ENCODE measurements at places on chromosomes 11 and 22.

GRCh38 chr22:37575490-37576003 is 4.3 kb downstream of the LGALS2 start:
- no peak overlapping the region for H3K27ac ChIP-seq
- H3K27me3 ChIP-seq = no peaks in the 10 kb centered on the region
- H3K36me3 ChIP-seq = no peaks in the 10 kb centered on the region
- no peak overlapping the region for H3K4me3 ChIP-seq
- no peaks in the 10 kb centered on the region for H3K4me1 ChIP-seq

DNA sequence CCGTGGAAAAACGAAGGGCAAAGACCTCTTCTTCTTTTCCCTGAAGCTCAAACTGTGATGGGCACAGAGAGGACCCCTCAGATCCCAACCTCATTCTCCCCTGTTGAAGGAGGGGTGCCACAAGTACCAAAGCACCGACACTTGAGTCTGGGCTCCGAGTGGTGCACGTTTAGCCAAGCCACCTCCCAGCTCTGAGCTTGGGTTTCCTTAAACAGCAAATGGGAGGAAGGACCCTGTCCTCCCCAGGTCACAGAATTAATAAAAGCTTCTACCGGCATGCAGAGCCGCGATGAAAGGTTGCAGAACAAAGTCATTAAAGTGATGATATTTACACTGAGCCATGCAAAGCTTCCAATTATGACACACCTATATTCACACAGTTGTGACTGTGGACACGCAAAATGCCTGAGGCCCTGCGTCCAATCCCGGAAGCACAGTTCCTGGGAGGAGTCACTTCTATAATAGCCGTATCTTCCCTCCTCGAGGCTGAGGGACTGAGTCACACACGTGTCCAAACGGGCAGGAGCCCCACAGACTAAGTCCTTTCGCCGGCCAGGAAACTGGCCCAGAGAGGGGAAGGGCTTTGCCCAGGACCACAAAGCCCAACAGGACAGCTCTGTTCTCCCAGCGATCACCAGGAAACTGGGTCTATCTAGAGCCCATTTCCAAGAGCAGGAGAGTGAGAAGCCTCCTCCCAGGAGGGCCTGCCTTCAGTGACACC is 922 bp upstream of the CSNK1E start:
- peak overlapping the region; percentile 36 for H3K4me3 ChIP-seq
- no peaks in the 10 kb centered on the region for H3K27me3 ChIP-seq
- H3K4me1 ChIP-seq = peaks cover 21% of the 10 kb centered on the region
- no peaks in the 10 kb centered on the region for H3K36me3 ChIP-seq

DNA sequence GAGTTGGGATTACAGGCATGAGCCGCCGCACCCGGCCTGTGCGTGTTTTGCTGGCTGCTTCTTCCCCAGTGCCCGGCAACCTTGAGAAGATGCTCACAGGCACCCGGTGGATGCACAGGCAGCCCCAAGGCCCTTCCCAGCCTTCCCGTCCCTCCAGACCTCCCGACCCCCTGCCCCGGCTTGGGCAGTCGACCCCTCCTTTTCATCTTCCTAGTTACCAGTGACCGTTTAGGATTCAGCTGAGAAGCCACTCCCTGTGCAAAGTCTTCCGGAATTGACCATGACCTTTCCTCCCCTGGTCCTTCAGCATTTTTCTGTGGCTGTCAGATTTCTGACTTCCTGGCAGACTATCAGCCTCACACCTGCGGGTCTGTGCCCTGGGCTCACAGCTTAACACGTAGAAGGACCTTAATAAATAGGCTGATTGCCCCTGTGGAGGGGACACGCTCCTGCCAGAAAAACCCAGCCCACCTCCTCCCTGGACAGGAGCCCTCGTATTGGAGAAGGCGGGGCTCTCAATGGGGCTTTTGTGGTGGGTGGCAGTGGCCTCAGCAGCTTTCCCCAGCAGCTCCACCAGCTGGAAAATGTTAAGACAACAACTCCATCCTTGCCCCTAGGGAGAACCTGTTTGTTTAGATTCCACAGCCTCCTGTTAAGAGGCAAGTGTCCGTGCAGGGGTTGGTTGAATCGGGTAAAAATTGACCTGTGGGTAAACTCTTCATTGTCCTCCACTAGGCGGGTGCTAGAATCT is 10.4 kb upstream of the ANO1 start:
- peaks cover 21% of the 10 kb centered on the region for H3K27me3 ChIP-seq
- H3K36me3 ChIP-seq = no peaks in the 10 kb centered on the region
- no peaks in the 10 kb centered on the region for H3K4me1 ChIP-seq
- H3K27ac ChIP-seq = no peak overlapping the region

DNA sequence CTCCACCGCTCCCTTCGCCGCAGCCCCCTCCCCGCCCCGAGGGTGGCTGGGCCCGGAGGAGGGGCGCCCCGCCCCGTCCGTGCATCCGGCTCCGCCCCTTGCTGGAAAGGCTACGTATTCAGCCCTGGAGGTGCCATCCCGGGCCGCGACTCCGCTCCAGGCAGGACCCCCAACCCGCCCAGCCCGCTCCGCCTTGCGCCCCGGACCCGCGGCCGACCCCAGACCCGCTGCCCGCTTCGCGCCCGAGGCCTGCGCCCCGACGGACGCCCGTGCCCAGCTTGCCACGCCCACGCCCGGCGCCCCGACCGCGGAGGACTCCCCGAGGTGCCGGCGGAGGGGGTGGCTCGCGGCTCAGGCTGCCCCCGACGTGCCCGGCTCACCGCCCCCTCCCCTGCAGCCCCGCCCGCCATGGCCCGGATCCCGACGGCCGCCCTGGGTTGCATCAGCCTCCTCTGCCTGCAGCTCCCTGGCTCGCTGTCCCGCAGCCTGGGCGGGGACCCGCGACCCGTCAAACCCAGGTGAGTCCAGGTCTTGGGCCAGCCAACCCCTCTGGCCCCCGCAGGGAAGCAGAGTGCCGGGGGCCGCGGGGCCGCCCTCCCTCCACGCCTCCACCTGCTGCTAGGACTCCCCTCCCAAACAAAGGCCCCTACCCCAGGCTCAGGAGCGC is at the start of gene ADM2:
TSS of gene ADM2 (plus strand) at position 104 of the 667 bp plus-strand sequence. CDS start at position 409, 305 bp downstream.
- no peak within 1 kb of the TSS for H3K27ac ChIP-seq
- H3K4me3 ChIP-seq = peak within 1 kb of the TSS; percentile 19
- DNase-seq = peak; percentile 41
- H3K27me3 ChIP-seq = peaks cover 46% of the 10 kb centered on the region

GRCh38 chr11:65654375-65655349 is 8.1 kb downstream of the RELA start:
- peaks cover 10% of the 10 kb centered on the region for H3K4me1 ChIP-seq
- no peak for DNase-seq
- no peaks in the 10 kb centered on the region for H3K27me3 ChIP-seq
- H3K27ac ChIP-seq = peak overlapping the region; percentile 91

GRCh38 chr11:68643585-68643984 is 40.8 kb upstream of the GAL start:
- no peaks in the 10 kb centered on the region for H3K36me3 ChIP-seq
- H3K4me1 ChIP-seq = no peaks in the 10 kb centered on the region
- DNase-seq = peak; percentile 41
- H3K4me3 ChIP-seq = no peak overlapping the region
- H3K27me3 ChIP-seq = no peaks in the 10 kb centered on the region

Data from cardiac muscle cell (in vitro differentiated cells and primary cell).